ENCODE measurements at places on chromosomes 1 and 21.
A peak's percentile ranks its signal among the peaks of the same experiment; 100 is the strongest.

GRCh38 chr1:74766579-74766978 lies 33.6 kb downstream of the TYW3 start:
- DNase-seq, result peak; percentile 57

GRCh38 chr1:97781762-97782337 lies 139.0 kb downstream of the DPYD start:
- DNase-seq, result peak; percentile 39

GRCh38 chr1:56557746-56558145 lies 21.6 kb downstream of the PLPP3 start:
- no peak for DNase-seq

DNA sequence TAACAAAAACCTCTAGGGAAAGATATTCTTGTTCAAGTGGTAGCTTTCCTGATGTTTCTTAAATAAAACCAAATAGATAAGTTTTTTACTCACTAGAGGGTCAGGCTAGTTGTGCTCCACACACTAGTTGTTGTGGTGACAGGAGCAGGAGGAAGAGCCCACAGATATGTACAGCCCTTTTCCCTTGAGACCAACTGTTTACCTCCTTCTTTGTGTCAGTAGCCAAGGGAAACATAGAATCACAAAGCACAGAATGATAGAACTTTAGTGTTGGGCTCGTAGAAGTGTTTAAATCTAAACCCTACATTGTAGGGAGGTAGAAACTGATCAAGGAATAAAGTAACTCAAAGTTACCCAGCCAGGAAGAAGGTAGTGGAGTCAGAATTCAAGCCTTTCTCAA lies 309.0 kb downstream of the CTH start:
- DNase-seq, result no peak

GRCh38 chr1:8025061-8025670 lies 943 bp downstream of the ERRFI1 start:
- no peak for DNase-seq

GRCh38 chr1:17158961-17159360 lies 39.7 kb upstream of the PADI2 start:
- no peak for DNase-seq

DNA sequence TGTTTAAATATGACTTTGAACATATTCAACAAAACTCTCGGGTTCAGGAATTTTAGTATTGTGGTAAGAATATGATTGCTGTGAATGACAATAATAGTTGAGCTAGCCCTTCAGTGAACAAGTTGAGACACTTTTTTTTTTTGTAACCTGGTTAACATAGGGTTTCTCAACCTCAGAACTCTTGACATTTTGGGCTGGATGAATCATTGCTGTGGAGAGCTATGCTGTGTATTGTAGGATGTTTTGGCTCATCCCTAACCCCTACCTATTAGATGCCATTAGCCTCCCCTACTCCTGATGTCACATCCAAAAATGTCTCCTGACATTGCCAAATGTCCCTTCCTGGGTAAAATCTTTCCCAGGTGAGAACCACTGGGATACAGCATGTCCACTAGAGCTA lies 113.7 kb downstream of the RUNX1 start:
- no peak for DNase-seq

GRCh38 chr21:44803651-44804050 lies 2.0 kb upstream of the UBE2G2 start:
- DNase-seq, result no peak

- no peak for DNase-seq
These were observed 47.1 kb downstream of the FCRL3 start for GRCh38 chr1:157653494-157653873.

DNA sequence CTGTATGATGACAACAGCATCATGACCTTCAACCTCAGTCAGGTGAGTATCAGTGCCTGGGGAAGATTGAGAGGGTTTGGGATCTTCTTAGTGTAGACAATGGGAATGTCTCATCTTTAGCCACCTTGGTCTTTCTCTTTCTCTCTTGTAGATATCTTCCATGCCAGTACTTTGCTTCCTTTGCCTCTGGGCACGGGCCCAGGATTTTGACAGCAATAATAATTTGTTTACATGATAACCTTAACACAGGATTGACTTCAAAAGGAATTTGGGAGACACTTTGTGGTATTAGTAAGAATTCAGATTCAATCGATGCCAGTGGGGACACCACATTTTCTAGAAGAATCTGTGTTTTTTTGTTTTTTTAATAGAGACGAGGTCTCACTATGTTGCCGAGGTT lies 12.1 kb upstream of the PIGV start:
- no peak for DNase-seq

DNA sequence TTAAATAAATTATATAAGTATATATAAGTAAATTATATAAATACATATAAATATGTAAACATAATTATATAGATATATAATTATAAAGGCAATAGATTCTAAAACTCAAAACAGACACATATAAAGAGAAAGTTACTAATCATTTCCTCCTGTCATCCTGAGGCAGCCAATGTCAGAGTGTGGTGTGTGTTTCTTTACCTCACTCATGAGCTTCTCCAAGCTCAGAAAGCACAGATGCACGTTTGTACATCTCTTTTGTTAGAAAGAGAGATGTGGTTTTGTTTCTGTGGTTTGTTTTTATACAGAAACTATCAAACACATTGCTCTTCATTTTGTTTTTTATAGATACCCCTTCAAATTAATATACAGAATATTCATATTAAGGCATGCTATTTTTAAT lies 594.8 kb downstream of the USP25 start:
- DNase-seq, result no peak

GRCh38 chr1:187959062-187959461 lies 1130.3 kb downstream of the PLA2G4A start:
- DNase-seq, result no peak

DNA sequence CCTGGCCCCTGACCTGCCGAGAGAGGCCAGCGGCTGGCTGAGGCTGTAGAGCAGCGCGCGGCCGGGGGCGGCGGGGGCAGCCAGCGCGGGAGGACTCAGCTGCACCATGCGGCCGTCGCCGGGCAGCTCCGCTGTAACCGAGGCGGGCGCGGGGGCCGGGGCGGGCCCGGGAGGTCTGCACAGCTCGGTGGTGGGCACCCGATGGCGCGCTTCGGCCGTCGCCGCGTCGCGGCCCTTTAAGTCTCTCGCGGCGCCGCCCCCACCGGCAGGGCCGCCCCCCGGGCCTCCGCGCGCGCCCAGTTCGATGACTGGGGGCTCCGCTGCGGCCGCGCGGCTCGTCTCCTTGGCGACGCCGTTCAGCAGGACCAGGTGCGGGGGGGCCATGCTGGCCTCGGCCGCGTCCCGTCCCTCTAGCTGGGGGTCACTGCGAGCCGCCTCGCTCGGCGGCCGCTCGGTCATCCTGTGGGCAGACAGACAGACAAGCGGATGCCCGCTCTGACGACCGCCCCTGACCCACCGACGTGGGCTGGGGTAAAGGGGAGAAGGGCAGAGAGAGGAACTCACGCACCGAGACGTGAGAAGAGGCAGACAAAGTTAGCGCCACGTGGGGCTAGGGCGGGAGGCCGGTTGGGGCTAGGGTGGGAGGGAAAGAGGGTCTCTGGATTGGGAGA lies 6.5 kb downstream of the TAL1 start:
- no peak for DNase-seq

GRCh38 chr1:154453161-154453560 lies 48.0 kb downstream of the IL6R start:
- DNase-seq, result no peak

GRCh38 chr1:67616394-67616985 lies 68.5 kb upstream of the GADD45A start:
- DNase-seq, result peak; percentile 44

DNA sequence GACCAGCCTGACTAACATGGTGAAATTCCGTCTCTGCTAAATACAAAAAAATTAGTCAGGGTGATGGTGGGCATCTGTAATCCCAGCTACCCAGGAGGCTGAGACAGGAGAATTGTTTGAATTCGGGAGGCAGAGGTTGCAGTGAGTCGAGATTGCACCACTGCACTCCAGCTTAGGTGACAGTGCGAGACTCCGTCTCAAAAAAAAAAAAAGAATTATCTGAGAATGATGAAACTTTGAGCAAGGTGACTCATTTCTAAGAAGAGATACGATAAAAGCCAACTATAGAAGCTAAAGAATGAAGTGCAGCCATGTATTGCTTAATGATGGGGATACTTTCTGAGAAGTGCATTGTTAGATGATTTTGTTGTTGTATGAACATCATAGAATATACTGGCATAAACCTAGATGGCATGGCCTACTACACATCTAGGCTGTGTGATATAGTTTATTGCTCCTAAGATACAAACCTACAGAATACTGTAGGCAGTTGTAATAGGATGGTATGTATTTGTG lies 64.7 kb downstream of the SNRPE start:
- DNase-seq, result peak; percentile 83

- DNase-seq, result no peak
These were observed 51.3 kb upstream of the KDM4A start for GRCh38 chr1:43598622-43599021.

DNA sequence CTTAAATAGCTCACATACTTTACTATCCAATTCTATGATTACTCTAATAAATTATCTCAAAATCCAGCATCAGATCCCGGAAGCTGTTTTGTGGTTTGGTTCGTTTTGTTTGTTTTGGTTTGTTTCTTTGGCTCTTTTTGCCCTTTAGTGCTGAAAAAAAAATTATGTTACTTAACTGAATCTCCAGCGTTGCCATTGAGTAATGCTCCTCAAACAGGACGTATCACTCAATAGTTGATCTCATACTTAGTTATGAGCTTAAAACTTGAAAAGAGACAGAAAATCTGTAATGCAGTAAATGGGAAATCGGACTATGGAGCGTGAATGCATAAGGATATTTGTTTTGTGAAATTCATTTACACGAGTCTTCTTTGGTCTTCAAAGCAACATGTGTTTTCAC lies 533.8 kb upstream of the TMPRSS15 start:
- no peak for DNase-seq

DNA sequence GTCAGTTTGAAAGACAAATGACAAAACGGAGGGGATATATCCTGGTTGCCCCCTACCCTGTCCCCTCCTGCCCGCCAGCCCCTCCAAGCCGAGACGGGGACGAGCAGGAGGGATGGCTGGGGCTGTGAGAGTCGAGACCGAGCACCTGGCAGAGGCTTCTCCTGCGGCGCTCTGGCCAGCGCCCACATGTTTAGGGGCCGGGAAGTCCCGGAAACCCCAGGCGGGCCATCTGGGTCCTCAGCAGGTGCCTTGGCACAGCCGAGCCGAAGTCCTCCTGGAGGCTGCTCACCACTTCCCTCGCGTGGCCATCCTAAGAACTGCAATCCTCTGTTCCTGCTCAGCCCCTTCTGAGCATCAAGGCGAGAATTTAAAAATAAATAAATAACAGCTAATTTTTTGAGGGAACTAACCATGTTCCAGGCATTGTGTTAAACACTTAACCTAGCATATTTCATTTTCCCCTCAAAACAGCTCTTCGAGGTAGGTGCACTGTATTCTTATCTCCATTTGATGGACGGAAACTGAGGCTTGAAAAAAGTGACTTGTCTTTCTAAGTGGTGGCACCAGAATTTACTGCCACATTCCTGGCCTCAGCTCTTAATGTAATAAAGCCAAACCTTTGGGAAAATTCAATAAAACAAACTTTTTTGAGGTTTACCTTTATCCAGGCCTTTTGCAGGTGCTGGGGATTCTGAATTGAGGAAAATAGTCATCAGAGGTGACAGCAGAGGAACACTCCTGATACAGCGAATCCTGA lies 3.5 kb upstream of the RIMS3 start:
- peak; percentile 57 for DNase-seq

DNA sequence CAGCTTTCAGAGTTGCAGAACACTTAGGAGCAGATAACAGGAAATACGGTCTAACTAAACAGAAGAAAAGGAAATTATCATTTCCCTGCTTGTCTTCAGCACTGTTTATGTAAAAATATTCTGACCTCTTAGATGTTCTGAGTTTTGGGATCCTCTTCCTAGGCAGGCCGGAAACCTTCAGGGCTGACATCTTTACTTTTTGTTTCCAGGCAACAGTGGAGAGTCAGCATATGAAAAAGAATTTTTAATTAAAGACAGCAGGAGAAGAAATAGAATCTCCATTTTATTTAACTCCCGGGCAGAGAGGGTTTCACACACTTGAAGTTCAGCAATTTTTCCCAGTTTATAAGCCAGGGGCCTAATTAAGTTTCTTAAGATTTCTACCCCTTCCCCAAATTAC lies 5.1 kb upstream of the RIPPLY3 start:
- no peak for DNase-seq

DNA sequence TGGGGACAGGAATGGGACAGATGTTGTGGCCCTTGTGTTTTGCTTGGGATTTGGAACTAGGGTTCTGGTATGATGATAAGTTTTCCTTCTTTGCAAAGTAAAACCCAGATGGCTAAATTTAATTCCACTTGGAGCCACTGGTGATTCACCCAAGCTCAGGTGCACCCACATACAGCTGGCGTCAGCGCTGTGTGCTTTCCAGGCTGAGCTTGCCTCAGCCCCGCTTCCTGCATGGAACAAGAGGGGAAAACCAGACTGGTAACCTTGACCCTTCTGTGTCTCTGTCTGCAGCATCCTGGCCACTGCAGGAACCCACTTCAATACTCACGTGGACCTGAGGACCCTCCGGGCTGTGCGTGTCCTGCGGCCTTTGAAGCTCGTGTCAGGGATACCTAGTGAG lies 94.2 kb downstream of the CACNA1E start:
- DNase-seq, result no peak

GRCh38 chr1:18635891-18636595 lies 5.4 kb downstream of the PAX7 start:
- DNase-seq, result no peak

DNA sequence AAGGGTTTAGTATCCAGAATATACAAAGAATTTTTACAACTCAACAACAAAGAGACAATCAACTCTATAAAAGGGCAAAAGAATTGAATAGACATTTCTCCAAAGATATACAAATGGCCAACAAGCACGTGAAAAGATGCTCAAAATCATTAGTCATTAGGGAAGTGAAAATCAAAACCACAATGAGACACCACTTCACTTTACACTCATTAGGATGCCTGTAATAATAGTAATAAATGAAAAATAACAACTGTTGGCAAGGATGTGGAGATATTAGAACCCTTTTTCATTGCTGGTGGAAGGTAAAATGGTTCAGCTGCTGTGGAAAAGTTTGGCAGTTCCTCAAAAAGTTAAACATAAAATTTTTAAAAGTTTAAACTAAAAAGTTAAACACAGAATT lies 7.0 kb upstream of the ABCD3 start:
- DNase-seq, result no peak

- no peak for DNase-seq
These were observed 9.9 kb upstream of the NPHP4 start for GRCh38 chr1:6001992-6002576.

DNA sequence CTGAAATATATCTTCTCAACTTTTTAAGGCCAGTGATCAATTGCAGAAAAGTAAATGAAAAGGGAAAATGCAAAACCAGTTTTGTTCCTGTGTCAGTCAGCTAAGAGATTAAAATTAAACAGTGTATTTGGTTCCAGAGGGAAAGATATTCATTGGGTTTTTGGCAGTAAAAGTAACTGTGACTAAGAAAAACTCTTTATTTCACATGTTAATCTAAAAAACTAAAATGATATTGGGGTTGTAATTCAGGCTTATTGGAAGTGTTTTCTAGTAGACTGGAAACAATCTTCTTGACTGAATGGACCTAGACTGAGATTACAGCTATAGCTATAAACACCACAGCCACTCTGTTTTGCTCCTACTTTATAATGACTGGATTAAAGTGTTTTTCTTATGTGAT lies 413.9 kb downstream of the ADGRL2 start:
- DNase-seq, result no peak

- peak; percentile 64 for DNase-seq
These were observed 6.1 kb downstream of the ACP6 start for GRCh38 chr1:147664206-147664605.
